ENCODE measurements at places on chromosomes 5 and 9. TPM values are rescaled to one million over a fixed set of nuclear protein-coding genes. Genes with fewer than 3 reads are reported as not detected.

Gene FBP2
- total RNA-seq: not detected

Gene SPINK7
- total RNA-seq: not detected

Gene IFNA13
- total RNA-seq: not detected

Gene SLC24A2
- not detected for total RNA-seq

Gene SLCO6A1
- not detected for total RNA-seq

Gene PCDHGC4
- 4.2 TPM for total RNA-seq

Gene TRPM6
- total RNA-seq: 0.07 TPM

Gene HMCN2
- 0.07 TPM for total RNA-seq

Gene NSG2
- total RNA-seq: not detected

Gene LIX1
- not detected for total RNA-seq

Gene TMEM174
- not detected for total RNA-seq

Gene IFNK
- total RNA-seq: not detected

Gene PCDHB10
- total RNA-seq: 0.79 TPM

Gene EIF4E1B
- not detected for total RNA-seq

Gene FAM151B
- 7.4 TPM for total RNA-seq

Gene ITK
- not detected for total RNA-seq

Gene FAM153A
- total RNA-seq: 0.10 TPM

Gene UNC5A
- under 0.01 TPM for total RNA-seq

Gene SH2D3C
- total RNA-seq: 2.2 TPM

Gene PCDHB3
- 0.79 TPM for total RNA-seq

Gene KCNV2
- total RNA-seq: not detected

Gene PCDHB15
- 0.91 TPM for total RNA-seq

Gene PCDH1
- 6.3 TPM for total RNA-seq

Gene LEAP2
- 0.30 TPM for total RNA-seq

Gene INSL4
- total RNA-seq: not detected

Gene HMMR
- 12.8 TPM for total RNA-seq

Gene MYORG
- total RNA-seq: 2.2 TPM

Gene FOXB2
- not detected for total RNA-seq

Gene FYB1
- 0.03 TPM for total RNA-seq
